K562 (cell line): ENCODE measurements at places on chromosomes 2 and 18. TPM values are rescaled to one million over a fixed set of nuclear protein-coding genes. Genes with fewer than 3 reads are reported as not detected.

DNA sequence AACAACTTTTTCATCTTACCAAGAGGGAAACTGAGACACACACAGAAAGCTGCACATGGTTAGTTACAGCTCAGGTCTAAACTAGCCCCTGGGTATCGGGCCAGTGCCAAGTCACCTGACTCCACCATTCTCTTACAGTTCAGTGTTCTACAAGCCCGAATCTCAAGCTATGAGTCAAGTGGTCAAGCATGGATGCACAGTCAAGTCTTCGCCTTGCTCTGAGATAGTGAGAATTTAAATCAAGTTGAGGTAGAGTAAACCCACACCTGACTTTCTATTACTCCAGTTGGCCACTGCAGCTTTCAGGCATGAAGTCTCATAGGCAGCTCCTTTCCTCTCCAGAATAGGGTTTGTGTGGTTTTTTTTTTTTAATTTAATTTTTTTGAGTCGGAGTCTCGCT, 34.5 kb upstream of the ARL5A start:
- no peak for DNase-seq

DNA sequence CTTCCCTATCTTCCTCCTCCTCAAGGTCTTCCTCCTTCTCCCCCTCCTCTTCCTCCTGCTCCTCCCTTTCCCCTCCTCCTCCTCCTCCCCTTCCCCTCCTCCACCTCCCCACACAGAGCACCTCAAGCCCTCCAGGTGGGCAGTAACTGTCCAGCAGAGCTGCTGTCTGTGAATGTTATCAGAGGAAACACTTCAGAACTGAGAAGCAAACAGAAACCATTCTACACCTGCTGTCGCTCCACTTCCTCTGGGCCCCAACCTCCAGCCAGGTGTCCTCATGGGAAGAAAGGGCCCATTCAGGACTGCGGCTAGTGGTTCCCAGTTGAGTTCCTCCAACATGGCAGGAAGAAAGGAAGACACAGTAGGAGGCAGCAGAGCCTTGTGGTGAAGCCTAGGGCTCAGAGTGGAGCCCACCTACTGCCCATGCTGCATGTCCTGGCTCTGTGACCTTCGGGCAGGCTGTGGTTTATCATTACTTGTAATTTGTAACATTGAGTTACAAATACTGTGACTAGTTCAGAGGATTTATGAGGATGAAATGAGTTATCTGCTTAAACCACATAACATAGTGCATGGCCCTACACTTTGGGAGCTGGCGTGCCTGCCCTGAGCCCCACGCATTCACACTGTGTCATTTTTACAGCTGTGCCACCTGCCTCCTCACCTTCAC, 165.9 kb upstream of the ID2 start:
- no peak for DNase-seq

- no peak for DNase-seq
Observed at GRCh38 chr2:144032566-144032965, 487.4 kb downstream of the ZEB2 start.

DNA sequence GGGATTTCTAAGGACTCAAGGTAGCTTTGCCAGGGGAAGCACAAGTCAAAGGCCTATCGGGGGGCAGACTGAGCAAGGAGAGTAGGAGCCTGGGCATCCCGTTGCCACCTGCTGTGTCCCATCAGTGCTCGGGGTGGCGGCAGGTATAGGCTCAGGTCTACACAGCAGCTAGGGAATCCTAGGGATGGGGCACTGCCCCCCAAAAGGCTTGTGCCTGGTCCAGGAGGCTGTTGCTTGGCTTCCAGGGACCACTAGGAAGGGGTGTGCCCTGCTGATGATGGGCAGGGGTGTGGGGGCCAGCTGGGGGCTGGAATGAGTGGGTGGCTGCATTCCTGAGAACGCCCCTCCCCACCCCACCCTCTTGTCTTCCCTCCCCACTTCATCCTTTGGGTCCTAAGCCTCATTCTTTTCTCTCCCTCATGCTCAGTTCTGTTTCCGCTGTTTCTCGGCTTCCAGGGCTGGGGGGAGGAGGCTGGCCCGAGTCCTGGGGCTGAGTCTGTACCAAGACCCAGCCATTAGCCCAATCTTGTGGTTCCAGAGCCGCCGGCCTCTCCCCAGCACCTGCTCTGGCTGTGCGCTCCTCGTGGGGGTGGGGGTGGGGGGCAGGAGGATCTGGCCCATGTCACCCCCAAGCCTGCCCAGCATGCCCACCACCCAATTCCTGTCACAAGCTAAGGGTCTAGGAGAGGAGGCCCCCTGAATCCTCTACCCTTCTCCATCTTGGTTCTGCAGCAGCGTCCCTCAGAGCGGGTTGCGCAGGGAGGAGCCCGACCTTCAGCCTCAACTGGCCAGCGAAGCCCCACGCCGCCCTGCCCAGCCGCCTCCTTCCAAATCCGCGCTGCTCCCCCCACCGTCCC, 12.8 kb downstream of the SPEG start:
- no peak for DNase-seq

- DNase-seq: no peak
Observed at GRCh38 chr2:193542762-193543161, 1348.0 kb upstream of the TMEFF2 start.

GRCh38 chr2:21301871-21302455, 178.2 kb downstream of the TDRD15 start:
- no peak for DNase-seq

DNA sequence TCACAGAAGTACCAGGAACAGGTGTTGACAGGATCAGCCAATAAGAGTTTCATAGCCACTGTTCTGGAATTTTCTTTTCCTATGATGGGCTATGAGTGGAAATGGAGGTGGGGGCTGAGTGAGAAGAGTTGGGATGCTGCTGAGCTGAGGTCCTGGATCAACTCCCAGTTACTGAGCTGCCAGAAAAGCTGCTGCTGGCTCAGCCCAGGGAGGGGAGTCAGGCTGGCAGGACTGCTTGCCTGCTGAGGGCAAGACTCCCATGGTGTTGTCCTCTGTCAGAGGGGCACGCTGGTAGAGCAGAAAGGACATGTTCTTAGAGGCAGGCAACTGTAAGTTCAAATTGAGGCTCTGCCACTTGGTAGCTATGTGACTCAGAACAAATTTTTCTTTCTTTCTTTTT, 11.8 kb downstream of the TPGS2 start:
- no peak for DNase-seq

DNA sequence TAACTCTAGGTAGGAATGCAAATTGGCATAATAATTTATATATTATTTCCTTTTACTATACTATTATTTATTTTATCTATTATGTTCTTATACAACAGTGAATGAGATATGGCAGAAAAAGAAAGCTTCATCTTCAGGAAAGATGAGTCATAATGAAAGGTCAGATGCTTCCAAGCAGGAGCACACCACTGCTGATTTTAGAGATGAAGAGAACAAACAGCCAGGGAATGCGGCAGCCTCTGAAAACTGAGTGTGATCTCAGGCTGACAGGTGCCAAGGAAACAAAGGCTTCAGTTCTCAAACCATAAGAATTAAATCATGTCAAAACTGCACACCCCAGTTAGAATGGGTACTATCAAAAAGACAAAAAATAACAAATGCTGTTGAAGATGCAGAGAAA, 149.0 kb downstream of the CCDC178 start:
- no peak for DNase-seq

DNA sequence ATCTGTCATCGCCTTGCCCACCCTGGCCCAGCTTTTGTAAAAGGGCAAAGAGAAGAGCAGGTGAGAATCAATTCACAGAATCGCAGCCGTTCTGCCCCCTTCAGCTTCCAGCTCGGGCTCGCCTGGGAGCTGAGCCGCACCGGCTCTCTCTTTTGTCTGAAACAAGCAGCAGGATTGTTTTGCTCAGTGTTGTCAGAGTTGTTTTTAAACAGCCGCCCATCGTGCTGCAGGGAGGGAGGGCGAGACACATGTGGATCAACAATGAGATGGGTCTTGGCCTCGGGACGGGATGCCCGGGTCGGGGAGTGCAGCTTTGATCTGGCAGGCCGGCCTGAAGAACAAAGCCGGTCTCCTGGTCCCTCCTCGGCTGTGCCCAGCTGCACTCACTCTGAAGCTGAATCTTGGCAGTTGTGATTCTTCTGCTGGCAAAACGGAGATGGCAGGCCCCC, 39.7 kb upstream of the HDAC4 start:
- no peak for DNase-seq

- no peak for DNase-seq
Observed at GRCh38 chr18:50632895-50633515, 73.1 kb downstream of the MAPK4 start.

- no peak for DNase-seq
Observed at GRCh38 chr2:59779571-59779970, 773.9 kb downstream of the BCL11A start.

DNA sequence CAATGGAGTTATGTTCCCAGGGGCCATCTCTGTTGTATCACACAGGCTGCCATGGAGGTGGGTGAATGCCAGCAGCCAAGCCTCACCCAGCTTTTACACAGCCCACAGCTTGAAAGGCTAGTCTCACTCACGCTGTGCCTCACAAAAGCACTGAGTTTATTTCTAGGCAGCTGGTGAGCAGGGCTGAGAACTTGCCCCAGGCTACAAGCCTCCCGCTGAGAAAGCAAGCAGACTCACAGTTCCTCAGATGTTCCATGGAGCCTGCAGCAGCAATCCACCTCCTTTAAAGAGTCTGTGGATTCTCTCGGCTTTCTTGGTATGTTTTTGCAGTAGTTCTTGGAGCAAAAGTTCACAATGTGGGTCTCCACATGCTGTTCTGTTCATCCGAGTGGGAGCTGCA, 40.9 kb upstream of the ALKAL2 start:
- DNase-seq: no peak

DNA sequence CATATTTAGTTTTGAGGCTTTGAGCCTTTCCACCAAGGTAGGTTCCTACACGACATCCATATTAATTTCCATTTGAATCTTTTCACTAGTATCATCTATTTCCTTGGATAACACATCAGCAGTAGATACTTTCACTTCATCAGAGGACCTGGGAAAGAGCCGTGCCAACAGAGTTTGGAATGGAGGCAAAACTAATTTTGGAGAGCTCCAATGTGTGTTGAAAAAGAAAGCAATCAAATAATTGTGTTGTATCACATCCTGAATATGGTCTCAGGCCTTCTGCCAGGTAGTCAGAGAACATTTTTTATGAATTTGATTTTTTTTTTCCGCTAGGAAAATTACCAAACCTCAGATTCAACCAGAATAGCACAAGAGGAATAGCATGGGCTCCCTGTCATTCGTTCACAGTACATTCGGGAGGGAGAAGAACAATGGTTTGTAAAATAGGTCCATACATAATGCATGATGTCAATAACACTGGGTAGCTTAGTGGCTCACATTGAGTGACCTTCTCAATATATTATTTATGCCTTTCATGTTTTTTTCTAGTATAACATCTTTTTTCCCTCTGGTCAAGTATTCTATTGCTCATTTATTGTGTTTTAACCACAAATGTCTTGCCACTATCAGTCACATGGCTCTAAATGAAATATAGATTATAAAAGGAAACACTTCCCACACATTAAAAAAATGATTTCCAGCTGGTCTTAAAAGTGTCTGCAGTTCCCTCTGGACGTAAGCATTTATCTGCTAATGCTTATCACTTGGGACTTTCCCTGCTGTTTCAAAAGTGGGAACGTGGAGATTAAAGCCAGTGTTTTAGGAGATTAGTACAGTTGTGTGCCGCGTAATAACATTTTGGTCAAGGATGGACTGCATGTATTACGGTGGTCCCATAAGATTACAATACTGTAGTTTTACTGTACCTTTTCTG, 68.6 kb upstream of the RAPH1 start:
- no peak for DNase-seq

- DNase-seq: no peak
Observed at GRCh38 chr2:32484937-32485336, 128.1 kb downstream of the BIRC6 start.

- DNase-seq: peak; percentile 49
Observed at GRCh38 chr2:236309669-236310029, 45.4 kb upstream of the ASB18 start.

DNA sequence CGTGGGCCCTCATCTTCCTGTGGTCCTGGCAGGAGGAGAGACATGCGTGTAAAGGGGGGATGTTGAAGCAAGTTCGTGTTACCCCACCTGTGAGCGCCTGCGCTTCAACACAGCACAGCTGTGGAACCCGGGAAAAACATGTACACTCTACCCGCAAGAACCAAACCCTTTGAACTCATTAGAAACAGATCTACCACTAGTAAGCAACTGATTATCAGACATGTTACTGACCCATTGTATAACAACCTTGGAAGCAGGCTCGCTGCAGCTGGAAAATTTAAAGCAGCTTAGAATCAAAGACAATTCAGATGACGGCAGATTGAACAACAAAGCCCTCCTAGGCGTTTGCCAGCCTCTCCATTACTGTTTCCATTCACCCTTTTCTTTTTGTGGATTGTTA, 771.7 kb upstream of the SALL3 start:
- DNase-seq: no peak

- no peak for DNase-seq
Observed at GRCh38 chr2:238791354-238791753, 56.5 kb upstream of the TWIST2 start.

GRCh38 chr2:85893428-85894258, 4.9 kb upstream of the ST3GAL5 start:
- DNase-seq: no peak

- DNase-seq: no peak
Observed at GRCh38 chr18:1014509-1014908, 109.8 kb downstream of the ADCYAP1 start.

DNA sequence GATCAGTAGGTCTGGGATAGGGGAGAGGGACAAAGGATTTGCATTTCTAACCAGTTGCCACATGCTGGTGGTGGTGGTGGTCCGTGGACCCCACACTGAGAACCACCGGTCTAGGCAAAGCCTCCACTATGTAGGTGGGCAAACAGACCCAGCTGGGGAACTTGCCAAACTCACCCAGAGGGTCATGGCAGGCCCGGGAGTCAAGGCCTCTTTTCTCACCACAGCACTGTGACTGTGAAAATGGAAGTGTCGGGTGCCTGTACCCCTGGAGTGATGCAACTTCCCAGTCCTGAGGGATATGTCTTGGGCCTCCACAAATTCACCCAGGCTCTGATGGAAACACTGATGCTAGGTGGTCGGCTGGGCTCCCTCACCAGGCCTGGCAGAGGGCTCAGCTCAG, 101.2 kb upstream of the SMAD2 start:
- DNase-seq: no peak

GRCh38 chr2:204321910-204322751, 223.1 kb upstream of the PARD3B start:
- DNase-seq: no peak

DNA sequence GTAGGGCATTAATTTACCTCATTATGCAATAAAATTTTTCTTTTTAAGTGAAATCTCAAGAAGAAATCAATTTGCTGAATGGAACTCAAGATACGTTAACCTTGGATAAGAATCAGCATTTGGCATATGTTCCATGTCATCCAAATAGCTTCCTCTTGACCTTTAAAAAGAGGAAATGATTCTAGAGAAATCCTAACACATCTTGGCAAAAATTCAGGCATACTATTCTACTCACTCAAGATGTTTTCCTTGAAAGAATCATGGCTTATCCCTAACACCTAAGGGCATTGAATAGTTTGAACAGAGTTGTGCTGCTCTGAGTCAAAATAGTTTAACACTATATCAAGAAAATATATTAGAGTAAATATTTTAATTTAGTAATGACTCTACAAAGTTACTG, 678.0 kb downstream of the EPHA4 start:
- no peak for DNase-seq

GRCh38 chr18:50494569-50494968, 65.3 kb upstream of the MAPK4 start:
- DNase-seq: no peak

ITM2C gene
- total RNA-seq: 24.1 and 26.0 TPM in 2 replicates

C18orf63 gene
- total RNA-seq: not detected in 2 replicates

BMP10 gene
- total RNA-seq: 0.89 and 0.91 TPM in 2 replicates

ABCG8 gene
- total RNA-seq: not detected in 2 replicates

CXCR1 gene
- total RNA-seq: not detected in 2 replicates

SLC1A4 gene
- 18.5 and 24.0 TPM in 2 replicates for total RNA-seq

DHRS9 gene
- 0.27 and 0.49 TPM in 2 replicates for total RNA-seq

APLF gene
- total RNA-seq: 0.67 and 0.71 TPM in 2 replicates

RAD51AP2 gene
- total RNA-seq: not detected in 2 replicates

STEAP3 gene
- total RNA-seq: 29.8 and 31.6 TPM in 2 replicates
